NCI-H1436 (cell line): ENCODE measurements at places on chromosomes 6 and 20.

- DNase-seq, result no peak
Observed at GRCh38 chr6:154605178-154605881, 94.8 kb upstream of the CNKSR3 start.

- DNase-seq, result no peak
Observed at GRCh38 chr6:104527761-104528415, 331.8 kb downstream of the HACE1 start.

DNA sequence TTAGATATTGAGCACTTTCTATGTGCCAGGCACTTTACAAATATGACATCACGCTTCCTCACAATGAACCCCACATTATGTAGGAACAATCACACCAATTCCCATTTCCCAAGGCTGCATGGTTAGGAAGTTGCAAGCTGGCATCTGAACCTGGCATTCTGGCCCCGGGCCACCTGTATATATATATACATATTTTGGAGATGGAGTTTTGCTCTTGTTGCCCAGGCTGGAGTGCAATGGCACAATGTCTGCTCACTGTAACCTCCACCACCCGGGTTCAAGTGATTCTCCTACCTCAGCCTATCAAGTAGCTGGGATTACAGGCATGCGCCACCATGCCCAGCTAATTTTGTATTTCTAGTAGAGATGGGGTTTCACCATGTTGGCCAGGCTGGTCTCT, 30.4 kb downstream of the SRC start:
- DNase-seq, result no peak

DNA sequence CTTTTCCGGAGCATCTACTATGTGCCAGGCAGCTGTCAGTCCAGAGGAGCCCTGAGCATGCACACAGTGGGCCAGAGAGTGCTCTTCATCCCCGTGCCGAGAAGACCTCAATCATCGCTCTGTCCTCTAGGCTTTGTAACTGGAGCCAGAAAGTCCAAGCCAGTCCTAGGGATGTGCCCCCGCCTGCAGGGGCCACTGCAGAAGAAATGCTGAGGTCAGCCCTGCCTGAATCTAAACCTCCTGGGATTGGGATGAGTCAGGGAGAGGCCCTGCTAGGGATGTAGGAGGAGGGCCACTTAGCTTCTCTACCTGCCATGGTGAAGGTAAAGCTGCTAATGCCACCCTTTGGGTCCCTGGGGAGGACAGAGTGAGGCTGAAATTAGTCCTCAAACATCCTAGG, 146.8 kb downstream of the CDC5L start:
- no peak for DNase-seq

DNA sequence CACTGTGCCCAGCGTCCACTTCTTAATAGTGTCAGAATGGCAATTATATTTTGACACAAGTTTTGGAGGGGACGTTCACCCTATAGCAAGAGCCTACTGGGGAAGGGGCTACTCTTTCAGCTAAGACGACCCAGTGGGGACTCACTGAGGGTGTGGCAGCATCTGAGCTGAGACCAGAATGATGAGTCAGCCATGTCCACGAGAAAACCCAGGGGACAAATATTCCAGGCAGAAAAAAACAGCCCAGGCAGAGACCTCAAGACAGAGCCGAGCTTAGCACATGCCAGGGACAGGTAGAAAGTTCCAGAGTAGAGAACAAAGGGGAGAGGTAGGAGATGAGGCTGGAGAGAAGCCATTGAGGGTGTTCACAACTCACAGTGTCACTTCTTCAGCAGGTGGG, 11.2 kb downstream of the CNBD2 start:
- DNase-seq, result no peak

DNA sequence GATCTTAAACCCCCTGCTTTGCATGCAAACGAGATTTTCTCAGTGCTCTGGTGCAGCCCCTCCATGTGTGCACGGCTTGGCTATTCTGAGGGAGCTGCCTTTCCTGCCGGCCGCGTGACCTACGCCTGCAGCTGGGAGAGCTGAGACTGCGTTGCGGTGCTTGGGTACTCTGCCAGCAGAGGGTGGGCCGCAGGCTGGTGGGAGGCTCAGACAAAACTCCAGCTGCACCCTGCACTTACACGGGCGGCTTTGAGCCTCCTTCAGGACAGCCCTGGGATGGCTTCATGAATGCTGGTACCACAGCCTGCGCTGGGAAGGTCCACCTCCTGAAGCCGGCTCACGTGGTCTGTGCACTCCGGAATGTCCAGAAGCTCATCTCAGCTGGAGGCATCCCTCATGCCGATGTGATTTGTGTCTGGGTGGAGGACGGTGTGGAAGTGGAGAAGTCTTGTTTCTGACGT, 223.7 kb downstream of the DLL1 start:
- DNase-seq, result no peak

DNA sequence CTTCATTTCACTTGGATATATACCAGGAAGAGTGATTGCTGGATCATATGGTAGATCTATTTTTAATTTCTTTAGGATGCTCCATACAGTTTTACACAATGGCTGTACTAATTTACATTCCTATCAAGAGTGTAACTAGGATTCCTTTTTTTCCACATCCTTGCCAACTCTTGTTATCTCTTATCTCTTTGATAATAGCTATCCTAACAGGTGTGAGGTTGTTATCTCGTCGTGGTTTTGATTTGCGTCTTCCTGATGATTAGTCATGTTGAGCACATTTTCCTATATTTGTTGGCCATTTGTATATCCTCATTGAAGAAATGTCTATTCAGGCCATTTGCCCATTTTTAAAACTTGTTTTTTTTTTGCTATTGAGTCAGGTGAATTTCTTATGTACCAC, 552.4 kb downstream of the RFPL4B start:
- no peak for DNase-seq

DNA sequence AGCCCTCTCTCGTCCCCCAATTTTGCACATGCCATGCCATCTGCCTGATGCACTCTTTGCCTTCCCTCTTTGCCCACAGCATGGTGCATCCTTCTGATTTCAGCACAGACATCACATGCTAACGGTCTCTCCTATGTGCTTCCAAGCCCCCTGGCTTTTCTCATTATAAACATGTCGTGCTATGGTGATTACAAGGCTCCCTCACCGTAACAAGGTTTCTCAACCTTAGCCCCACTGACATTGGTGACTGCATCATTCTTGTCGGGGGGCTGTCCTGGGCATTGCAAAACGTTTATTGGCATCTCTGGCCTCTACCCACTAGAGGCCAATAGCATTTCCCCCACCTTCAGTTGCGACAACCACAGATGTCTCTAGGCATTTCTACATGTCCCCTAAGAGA, 187.2 kb downstream of the TFAP2C start:
- no peak for DNase-seq

GRCh38 chr6:13881621-13882165, 43.1 kb upstream of the RNF182 start:
- DNase-seq, result no peak

DNA sequence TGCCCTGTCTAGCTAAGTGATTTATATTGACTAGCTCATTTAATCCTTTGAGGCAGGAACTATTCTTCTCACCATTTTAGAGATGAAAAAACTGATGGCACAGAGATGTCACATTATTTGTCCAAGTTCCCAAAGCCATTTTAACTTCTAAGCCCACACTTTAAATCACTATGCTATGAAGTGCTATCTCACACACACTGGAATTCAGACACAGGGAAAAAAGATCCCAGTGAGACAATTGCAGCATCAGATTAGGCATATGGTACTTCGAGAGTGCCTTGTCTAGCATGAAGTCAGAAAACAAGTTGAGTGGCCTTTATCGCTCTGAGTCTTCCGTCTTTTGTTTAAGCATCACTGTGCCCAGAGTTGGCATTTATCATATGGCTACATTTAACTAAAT, 54.1 kb upstream of the PDE7B start:
- no peak for DNase-seq

- DNase-seq, result no peak
Observed at GRCh38 chr6:88072462-88072861, 24.8 kb downstream of the SPACA1 start.

GRCh38 chr20:62897666-62898065, 28.6 kb downstream of the DIDO1 start:
- DNase-seq, result no peak

DNA sequence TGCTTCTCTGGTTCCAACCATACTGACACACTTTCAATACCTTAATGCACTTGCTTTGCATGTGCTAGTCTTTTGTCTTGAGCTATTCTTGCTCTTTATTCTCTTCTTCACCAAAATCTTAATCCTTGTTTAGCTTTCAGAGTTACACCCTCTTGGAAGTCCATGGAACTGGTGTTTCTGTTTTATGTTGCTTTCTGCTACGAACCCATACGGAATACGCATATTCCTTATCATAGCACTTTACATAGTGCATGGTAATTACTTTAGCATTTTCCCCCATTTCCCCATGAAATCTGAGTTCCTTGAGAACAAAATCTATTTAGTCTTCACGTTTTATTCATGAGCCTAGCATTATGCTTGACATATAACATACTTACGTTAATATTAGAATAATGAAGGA, 270.9 kb downstream of the NKAIN2 start:
- DNase-seq, result no peak

DNA sequence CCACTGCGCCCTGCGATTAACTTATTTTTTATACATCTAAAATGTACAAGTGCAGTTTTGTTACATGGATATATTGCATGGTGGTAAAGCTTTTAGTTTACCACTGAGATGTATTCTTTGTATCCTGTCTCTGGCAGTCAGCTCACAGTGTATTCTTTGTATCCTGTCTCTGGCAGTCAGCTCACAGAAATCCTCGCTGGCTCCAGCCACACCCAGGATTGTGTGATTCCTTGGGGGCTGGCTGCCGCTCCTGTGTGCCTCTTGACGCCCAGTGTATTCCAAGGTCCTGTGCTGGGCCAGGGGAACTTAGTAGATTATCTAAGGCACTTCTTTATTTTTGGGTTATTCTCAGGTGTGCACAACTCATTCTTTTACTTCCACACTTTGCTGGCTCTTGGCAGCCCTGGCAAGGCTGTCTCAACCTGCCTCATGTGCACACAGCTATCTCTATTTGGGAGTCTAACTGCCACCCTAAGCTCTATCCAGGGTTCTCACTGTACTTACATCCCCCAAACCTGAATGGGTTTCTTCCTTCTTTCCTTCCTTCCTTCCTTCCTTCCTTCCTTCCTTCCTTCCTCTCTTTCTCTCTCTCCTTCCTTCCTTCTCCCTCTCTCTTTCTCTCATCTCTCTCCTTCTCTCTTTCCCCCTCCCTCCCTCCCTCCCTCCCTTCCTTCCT, 12.4 kb upstream of the RNF24 start:
- DNase-seq, result no peak

DNA sequence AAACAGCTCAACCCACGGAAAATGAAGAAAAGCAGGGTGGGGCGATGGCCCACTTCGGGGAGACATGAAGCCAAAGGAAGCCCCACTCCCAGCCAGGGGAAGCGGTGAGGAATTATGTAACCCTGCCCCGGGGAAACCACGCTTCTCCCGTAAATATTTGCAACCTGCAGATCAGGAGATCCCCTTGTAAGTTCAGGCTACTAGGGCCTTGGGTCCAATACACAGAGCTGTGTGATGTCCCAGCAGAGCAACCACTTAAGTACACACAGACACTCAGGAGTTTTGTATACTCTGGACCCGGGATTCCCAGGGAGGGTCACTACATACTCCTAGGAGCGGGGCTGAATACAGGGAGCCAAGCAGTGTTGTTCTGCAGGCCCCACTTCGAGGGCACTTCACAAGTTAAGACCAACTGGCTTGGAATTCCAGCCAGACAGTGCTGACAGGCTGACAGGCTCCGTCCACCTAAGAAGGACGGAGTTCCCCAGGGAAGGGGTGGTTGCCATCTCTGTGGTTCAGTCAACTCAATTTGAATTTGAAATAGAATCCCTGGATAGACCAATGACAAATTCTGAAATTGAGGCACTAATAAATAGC, 301.4 kb upstream of the THEMIS start:
- DNase-seq, result no peak

DNA sequence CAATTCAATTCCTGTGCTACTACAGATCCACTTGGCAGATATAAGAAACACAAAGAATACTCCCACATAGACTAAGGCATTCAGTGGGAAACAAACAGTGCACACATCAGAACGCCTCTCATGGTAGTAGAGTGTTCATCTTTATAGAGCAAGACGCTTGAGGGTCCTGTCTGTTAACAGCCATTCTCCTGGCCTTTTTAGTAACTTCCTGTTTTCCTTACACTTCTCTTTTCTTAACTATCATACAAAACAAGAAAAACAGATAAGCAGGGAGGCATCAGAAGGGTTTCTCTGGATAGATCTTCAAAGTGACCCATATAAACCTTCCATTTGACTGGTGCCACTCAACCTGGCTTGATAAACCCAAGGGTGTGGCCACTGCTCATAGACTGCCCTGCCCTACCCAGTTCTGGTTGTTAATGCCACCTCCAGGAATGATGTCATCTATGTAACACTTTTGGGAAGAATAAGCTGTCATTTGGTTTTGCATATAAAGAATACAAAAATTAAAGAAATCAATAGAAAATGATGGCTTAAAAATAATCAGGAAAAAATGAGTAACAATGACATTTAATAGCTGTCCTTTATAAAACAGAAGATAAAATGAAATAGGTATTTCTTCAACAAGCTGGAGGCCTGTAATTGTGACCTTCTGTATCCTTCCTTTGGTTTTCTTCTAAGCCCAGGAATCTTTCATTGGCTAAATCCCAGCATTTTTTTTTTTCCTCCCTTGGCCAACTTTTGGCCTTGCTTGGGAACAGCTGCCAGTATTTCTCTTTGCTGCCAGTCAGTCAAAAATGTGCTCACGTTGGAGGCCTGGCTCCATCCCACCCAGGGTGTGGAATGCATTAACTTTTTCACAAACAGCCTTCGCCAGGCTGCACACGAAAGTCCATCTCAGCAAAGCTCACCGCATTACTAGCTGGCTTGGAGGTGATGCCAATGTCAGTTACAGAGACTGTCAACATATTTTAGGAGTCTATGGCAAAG, 103.5 kb downstream of the GJA10 start:
- no peak for DNase-seq

DNA sequence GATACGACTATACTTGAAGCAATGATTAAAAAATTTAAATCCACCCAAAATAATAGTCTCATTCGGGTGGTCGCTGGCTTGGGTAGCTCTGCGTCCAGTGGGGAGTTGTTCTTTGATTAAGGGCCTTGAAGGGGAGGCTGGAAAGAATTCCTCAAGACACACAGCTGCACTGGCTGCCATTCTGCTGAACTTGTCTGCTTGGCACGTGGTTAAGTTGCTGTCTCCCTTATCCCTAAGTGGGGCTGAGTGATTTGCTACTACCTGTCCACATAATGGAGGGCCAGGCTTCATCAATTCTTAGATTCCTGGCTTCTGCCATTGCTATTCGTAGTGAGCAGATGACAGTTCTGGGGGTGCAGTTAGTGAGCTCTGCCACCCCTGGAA, 98.5 kb downstream of the GMPR start:
- no peak for DNase-seq

GRCh38 chr6:129593233-129593564, 116.8 kb downstream of the ARHGAP18 start:
- no peak for DNase-seq

DNA sequence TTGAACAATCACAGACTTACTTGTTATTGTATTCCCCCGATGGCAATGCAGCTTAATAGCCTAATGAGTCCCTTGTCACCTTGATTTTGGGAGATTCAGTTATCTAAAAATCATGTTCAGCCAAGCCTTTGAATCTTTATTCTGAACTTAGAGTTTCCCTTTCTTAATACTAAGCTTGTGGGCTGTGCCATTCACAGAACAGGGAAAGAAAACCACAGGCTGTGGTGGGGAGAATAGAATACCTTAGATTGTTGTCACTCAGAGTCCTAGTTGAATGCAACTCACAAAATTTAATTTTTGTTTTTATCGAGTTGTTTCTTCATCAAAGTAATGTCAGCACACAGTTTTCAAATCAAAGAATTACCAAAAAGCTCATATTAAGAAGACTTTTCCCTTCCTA, 37.4 kb downstream of the RFPL4B start:
- no peak for DNase-seq

GRCh38 chr20:9401371-9401770, 113.0 kb upstream of the LAMP5 start:
- DNase-seq, result no peak
